Muscle of arm (tissue), 14 donors: ENCODE measurements at places on chromosomes 5 and 9. TPM values are rescaled to one million over a fixed set of nuclear protein-coding genes. Genes with fewer than 3 reads are reported as not detected.

ST8SIA4 gene
- 5.6 TPM for polyA plus RNA-seq

NR5A1 gene
- polyA plus RNA-seq: not detected

FEM1C gene
- 29.2 TPM for polyA plus RNA-seq

GALNT12 gene
- 3.3 TPM for polyA plus RNA-seq

GTF2H2C gene
- 26.4 TPM for polyA plus RNA-seq

CDH6 gene
- 4.6 TPM for polyA plus RNA-seq

EPB41L4A gene
- polyA plus RNA-seq: 10.6 TPM

PTGS1 gene
- polyA plus RNA-seq: not detected

CBY3 gene
- polyA plus RNA-seq: 0.22 TPM

DNA sequence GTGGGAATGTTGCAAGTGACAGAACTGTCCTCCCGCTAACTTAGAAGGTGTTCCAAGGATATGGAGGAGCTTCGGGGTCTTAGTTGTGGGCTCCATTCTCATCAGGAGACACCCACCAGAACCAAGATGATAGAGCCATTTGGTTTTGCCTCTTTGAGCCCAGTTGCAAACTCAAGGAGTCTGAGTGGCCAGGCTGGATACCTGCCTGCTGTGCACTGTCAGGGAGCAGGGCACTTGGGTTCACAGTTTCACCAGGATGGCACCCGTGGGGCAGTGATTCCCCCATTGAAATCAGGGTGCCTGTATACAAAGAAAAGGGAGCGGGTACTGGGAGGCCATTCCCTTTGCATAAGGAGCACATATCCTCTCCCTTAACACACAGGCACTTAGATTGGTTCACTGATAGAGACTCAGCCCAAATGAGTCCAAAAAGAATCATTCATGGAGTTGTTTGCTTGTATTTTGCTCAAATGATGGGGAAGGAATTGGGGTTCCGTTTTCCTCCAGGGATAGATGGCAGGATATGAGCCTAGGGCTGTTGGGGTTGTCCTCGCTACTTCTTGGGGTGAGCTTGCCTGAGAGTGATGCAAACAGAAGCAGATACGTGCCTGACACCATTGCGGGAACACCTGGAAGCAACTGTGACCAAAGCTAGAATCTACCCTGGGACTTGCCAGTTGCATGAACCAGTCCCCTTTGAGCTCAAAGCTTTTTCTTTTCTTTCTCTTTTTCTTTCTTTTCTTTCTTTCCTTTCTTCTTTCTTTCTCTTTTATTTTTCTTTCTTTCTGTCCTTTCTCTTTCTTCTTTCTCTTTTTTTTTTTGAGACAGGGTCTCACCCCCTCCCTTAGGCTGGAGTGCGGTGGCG is 1.3 kb upstream of the PRR7 start:
- no peak for DNase-seq

- DNase-seq: no peak
Measured at GRCh38 chr5:140588311-140589070, 23.9 kb downstream of the SLC35A4 start.

GRCh38 chr5:179164331-179165311 is 104.4 kb downstream of the ZNF354C start:
- no peak for DNase-seq

- DNase-seq: no peak
Measured at GRCh38 chr5:116637149-116637740, 62.6 kb upstream of the SEMA6A start.

DNA sequence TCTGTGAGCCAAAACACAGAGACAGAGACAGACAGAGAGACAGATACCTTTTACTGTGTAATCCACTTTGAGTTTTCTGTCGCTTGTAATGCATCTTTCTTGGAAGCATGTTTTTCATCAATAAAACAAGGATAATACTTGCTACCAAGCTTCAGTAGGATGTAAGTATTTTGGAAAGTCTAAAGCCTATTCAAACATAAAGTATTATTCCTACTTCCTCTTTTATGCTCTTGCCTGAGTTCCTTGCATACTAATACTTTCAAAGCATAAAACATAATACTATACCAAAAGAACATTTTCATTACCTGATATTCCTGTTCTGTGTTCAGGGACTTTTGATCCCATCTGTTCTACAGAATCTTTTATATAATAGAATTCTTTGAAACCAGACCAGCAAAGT is 64.5 kb upstream of the SLC30A5 start:
- no peak for DNase-seq

GRCh38 chr5:56012281-56012963 is 17.7 kb upstream of the IL6ST start:
- DNase-seq: no peak

- DNase-seq: no peak
Measured at GRCh38 chr9:92617951-92618510, 51.9 kb downstream of the IPPK start.

- DNase-seq: no peak
Measured at GRCh38 chr5:138528208-138528607, 14.8 kb downstream of the ETF1 start.

- no peak for DNase-seq
Measured at GRCh38 chr9:129685220-129685932, 19.9 kb downstream of the PRRX2 start.

- DNase-seq: no peak
Measured at GRCh38 chr5:37867654-37868053, 27.8 kb upstream of the GDNF start.

DNA sequence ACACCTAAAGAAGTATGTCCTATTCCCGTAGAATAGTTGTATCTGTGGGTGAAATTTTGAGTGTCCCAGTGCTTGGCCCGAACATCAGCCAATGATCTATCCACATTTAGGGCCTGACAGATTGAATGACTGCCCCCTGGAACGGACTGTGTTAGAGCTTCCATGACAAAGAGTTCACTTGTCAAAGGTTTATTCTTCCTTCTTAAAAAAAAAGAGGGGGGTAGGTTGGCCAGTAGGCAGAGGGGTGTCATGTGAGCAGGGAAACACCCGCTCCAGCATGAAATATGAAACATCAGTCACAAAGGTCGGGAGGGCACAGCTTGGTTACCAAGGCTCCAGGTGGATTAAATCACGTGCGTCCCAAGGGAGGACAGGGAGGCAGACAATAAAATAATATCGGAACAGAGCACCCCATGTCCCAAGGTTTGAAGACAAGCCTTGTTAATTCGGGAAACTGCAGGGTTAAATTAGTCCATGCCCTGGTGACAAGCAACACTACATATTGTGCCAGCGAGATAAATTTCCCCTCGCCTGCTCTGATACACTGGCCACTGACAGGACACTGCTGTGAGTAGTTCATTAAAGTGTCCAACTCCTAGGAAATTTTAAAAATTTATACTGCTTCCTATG is 401.2 kb downstream of the IRX1 start:
- no peak for DNase-seq

- no peak for DNase-seq
Measured at GRCh38 chr5:54820346-54821134, 164.9 kb downstream of the ESM1 start.
